CD4-positive, alpha-beta T cell treated with Interleukin-6 for 4 hours (primary cell): ENCODE measurements at places on chromosomes 13 and 19.

DNA sequence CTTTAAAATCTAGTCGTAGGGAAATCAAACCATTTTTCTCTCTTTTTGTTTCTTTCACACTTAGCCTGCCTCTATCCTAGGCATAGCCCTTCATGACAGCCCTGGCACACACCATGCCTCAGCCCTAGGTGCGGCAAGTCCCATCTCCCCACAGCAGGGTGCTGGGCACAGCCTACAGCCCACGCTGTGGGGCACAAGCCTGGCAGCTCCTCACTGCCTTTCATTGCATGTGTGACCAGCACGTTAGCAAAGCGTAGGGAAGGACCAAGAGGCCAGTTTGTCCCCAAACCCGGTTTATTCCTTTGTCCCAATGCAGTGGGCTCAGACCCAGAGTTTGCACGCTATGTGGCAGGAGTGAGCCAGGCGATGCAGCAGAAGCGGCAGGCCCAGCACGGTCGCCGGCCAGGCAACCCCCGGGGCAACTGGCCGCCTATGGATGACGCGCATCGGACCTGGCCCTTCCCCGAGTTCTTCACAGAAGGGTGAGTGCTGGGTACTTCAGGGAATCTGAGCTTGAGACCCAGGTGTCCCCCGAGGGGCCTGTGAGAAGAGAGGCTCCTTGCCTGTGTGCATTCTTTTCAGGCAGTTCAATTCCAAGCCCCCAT is 17.3 kb upstream of the GPI start:
- no peak for DNase-seq

- no peak for DNase-seq
Observed at GRCh38 chr13:113121928-113122471, 599 bp upstream of the F10 start.

DNA sequence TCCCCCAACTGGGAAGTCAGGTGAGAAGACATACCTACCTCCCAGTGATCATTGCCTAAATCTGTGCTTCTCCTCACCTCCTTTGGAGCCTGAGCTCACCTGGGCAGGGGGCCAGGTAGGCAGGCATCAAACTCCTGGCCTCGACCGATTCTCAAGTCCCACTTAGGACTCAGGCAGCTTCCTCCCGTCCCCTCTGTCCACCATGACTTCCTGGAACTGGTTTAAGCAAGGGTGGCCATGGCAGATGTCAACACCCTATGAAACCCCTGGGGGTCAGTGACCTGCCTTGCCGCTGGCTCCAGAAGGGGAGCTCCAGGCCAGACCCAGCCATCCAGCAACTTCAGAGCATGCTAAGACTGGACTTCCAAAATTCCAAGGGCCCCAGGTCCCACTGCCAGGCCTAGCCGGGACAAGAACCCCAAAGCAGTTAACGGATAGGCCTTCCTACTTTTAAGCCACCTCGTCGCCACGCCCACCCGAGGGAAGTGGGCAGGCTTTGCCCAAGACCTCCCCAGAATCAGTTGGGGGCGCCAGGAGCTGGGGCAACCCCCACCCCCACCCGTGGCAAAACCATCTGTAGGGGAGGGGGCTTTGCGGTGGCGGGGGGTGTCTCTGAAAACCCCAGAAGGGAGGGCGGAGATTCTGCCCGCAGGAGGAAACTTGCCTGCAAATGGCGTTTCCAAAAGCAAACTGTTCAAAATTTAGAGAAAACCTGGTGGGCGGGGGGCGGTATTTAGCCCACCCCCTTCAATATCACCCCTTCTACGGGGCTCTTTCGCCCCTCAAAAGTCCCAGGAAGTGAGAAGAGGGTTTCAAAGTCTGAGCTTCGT is 657 bp downstream of the PLIN3 start:
- DNase-seq = peak; percentile 60

DNA sequence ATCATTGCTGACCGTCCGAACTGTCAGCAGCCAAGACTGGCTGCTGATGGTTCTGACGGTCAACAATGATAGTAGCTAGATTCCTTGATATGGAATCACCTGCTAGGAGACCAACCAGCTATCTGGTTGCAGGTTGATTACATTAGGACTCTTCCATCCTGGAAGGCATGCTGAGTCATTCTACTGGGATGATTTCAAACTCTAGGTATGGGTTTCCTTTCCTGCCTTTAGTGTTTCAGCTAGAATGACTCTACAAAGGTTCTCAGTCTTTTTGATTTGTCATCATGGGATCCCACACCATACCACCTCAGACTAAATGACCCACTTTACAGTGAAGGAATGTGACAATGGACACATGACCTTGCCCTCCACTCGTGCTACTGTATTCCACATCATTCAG is 138.1 kb upstream of the KL start:
- DNase-seq = no peak

DNA sequence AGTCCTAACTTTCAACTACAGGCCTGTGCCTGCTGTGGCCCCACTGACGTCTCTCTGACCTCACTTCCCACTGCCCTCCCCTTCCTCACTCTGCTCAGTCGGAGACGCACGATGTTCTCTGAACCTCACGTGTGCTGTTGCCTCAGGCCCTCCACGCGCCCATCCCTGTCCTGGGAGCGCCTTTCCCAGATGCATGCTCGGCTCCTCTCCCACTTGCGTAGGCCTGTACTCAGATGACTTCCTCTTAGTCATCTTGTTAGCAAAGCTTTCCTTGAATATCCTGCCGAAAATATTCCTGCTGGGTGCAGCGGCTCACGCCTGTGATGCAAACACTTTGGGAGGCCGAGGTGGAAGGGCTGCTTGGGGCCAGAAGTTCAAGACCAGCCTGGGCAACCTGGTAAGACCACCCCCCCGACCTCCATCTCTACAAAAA is 9.3 kb upstream of the SYT5 start:
- no peak for DNase-seq

- DNase-seq = no peak
Observed at GRCh38 chr19:6015841-6016545, 38.1 kb upstream of the RANBP3 start.

- DNase-seq = no peak
Observed at GRCh38 chr13:111360452-111360851, 40.0 kb downstream of the TEX29 start.

- DNase-seq = no peak
Observed at GRCh38 chr19:32911467-32911866, 41.9 kb upstream of the SLC7A9 start.

DNA sequence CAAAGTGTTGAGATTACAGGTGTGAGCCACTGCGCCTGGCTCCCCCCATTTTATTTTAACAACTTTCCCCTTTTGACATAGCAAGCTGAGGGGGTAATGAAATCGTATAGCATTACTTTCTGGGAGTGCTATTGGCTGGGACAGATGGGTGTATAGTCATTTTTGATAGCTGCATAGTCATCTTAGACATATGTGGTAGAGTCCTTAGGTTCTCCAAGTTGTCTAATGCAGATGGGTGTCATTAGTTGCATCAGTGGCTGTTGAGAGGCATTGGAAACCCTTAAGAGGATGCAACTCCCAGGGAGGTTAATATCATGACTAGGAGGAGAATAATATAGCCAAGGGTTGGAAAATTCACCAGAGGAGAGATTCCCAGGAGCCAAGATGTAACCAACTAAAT is 28.6 kb upstream of the PNMA8B start:
- no peak for DNase-seq

DNA sequence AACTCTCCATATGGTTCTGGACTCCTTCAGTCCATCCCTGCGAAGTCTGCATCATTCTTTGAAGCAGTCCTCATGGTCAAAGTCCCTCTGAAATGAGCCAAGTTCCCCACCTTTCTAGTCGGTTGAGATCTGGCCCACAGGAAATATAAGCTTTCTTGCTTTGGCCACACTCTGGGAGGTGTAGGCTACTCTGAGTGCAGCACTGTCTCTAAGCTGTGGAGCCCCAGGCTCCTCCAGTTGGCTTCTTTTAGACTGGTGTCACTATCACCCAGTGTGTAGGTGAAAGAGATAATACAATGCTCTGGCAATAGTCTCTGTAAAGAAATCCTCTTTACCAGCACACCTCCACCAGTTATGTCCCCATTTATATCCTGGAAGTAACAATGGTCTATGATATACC is 486.5 kb upstream of the KLF12 start:
- DNase-seq = no peak

- DNase-seq = peak; percentile 45
Observed at GRCh38 chr19:290372-291005, 714 bp downstream of the PLPP2 start.

DNA sequence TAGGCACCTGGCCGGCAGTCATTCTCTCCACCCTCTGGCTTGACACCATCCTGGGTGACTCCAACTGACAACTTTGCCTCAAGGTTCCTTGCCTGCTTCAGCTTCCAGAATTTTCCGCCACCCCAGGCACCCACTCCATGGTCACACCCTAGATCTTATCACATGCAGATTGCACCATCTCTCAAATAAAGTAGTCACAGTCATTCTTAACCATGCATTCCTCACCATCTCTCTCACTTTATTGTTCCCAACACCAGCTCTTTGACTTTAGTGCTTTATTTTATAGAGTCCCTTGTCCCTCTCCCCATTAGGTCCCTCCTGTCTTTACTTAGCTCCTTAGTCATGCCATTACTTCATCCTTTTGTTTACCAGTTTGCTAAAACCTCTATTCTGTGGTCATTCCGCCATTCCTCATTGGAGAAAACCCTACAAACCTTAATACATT is 351.7 kb downstream of the SPRY2 start:
- no peak for DNase-seq

DNA sequence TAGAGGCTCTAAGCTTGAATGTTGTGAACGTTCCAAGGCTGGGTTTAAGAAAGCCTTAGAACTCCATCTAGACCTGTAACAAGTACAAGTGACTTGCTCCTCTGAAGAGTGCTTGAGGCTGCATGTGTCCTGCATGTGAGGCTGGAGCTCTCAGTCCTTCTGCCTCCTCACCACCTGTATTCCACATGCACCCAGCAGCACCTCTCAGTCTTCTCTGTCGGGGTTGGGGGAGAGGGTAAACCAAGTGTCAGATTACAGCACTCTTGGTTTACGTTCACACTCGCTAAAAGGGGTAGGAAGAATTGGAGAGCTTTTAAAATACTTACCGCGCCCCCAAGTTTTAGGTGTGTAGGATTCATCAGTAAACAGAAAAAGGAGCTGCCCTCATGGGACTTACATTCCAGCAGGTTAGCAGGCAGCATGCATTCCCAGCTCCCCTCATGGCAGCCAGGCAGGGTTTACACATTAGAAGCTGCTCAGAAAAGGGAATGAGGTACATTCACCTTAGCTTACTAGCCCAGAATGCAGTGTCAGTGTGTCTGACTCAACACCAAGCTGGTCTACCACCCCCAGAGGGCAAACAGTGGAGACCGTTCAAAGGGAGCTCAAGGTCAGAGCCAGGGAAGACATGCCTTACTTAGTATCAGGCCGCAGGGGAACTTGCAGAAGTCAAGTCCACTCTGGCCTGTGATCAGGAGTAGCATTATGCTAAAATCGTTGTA is 248.1 kb downstream of the PCCA start:
- DNase-seq = no peak

- DNase-seq = no peak
Observed at GRCh38 chr19:12043752-12044422, 8.4 kb upstream of the ZNF433 start.

DNA sequence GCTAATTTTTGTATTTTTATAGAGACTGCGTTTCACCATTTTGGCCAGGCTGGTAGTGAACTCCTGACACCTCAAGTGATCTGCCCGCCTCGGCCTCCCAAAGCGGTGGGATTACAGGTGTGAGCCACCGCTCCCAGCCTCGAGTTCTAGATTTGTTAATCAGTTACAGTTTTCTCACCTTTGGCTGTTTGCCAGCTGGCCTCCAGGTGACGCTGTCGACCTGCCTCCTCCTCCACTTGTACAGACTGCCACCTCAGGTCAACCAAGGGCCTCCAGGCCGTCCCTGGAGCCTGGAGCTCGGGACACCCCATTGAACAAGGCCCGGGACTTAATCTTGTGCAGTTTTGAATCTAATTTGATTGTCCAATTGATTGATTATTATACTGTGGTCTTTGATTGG is 45.5 kb downstream of the IER2 start:
- peak; percentile 74 for DNase-seq

GRCh38 chr19:54949412-54949811 is 2.1 kb upstream of the NLRP7 start:
- DNase-seq = no peak
